ENCODE measurements at places on chromosomes 12 and 14.

DNA sequence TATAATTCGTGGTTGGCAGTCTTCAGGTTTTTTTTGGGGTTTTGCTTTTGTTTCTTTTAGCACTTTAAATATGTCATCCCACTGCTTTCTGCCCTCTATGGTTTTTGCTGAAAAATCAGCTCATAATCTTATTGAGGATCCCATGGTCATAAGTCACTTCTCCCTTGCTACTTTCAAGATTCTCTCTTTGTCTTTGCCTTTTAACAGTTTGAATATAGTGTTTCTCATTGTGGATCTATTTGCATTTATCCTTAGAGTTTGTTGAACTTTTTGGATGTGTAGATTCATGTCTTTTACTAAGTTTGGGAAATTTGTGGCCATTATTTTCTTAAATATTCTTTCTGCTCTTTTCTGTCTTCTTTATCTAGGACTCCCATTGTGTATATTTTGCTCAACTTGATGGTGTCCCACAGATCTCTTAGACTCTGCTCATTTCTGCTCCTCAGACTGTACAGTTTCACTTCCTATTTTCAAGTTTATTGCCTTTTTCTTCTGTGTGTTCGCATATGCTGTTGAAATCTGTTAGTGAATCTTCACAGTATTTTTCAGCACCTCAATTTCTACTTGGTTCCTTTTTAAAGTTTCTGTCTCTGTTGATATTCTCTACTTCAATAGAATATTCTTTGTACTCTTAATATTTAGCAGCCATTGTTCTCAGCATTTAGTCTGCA is 70.8 kb downstream of the WNK1 start:
- DNase-seq, result no peak

DNA sequence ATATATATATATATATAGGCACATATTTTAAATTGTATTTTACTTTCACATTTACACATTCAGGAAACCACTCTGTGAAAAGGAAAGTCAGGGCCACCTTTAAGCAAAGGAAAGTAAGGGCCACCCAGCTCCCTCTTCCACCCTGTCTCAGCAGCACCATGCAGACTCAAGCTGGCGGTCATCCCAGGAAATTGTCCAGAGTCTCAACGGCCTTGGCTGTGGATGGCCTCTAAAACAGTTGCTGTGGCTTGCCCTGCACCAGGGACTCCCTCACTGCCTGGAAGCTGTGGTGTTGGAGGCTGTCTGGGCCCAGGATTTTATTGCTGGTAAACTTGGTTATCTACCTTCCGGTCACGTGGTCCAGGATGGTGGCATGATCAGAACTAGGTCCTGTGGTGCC is 11.8 kb upstream of the RPL10L start:
- no peak for DNase-seq

GRCh38 chr14:24313913-24314312 is 2.6 kb downstream of the LTB4R start:
- no peak for DNase-seq

- DNase-seq, result peak; percentile 45
These were observed 249.7 kb downstream of the FOXG1 start for GRCh38 chr14:29016050-29016900.

DNA sequence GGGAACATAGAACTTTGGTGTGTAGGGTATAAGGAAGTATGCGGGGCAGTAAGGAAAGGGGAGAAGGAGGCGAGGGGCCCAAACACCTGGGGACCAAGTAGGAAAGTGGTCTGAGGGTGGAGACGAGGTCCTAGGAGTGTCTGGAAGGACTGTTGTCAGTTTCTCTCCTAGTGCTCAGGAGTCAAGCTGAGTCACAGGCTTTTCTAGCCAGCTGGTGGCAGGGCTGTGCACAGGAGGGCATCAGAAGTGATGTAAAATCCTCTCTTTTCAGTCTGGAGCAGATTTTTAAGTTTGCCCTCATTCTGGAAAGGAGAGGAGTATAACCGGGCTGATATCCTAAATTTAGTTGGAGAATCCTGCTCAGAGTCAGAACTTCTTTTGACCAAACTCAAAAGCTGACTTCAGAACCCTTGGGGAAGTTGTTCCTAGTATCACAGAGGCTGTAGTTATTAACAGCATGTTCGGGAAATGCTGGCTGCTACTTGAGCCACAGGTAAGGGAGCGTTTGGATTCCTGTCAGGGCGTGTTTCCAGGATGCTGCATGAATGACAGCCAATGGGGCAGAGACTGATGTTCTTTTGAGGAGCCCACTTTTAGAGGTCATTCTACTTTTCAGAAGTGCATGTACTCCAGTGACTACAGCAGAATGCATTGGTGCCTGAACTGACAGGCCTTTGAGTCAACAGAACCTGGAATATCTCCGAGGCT is 19.3 kb downstream of the ZNF664 start:
- no peak for DNase-seq

GRCh38 chr14:70934502-70935134 is 27.4 kb downstream of the PCNX1 start:
- no peak for DNase-seq

Data from stimulated activated CD8-positive, alpha-beta memory T cell treated with anti-CD3 and anti-CD28 coated beads, Interleukin-4, amount 100 ng/mL, for 48 hours (primary cell).